ENCODE measurements at places on chromosomes 2 and 18.

GRCh38 chr2:235227590-235227989 lies 266.3 kb upstream of the AGAP1 start:
- DNase-seq: no peak

- DNase-seq: no peak
Observed at GRCh38 chr2:9420495-9420894, 2.8 kb downstream of the ITGB1BP1 start.

DNA sequence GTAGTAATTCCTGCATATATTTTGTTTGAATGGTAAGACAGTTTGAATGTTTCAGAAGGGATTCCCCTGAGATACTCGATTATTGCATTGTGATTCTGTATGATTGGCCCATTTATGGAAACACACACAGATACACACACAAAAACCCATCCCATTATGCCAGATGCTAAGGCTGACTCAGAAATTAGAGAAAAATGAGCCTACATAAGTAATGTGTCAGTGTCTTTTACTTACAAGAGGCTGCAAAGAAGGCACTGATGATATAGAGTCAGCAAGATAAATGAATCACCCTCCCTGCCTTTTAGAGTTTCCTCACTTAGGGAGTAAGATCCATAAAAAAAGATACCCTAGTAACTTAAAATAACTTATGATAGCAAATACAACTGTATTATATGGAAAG lies 1481.1 kb upstream of the ACVR2A start:
- no peak for DNase-seq

DNA sequence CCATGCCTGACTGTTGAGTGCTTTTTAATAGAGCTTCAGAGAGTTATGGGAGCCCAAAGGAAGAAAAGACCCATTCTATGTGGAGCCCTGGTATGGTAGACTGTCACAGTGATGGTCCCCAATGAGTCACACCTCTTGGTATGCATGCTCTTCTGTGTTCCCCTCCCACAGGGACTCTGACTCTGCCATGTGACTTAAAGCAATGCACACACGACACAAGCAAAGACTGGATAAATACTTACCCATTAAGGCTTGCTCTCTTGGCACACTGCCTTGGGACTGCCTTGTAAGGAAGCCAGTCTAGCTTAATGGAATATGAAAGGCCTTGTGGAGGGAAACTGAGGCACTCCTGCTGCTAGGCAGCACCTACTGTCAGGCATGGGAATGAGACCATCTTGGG lies 16.7 kb upstream of the DTNB start:
- no peak for DNase-seq

GRCh38 chr2:136141510-136142149 lies 23.7 kb upstream of the CXCR4 start:
- DNase-seq: no peak

- no peak for DNase-seq
Observed at GRCh38 chr2:209614690-209615369, 156.8 kb upstream of the UNC80 start.

GRCh38 chr2:23588508-23589201 lies 203.7 kb downstream of the KLHL29 start:
- no peak for DNase-seq

DNA sequence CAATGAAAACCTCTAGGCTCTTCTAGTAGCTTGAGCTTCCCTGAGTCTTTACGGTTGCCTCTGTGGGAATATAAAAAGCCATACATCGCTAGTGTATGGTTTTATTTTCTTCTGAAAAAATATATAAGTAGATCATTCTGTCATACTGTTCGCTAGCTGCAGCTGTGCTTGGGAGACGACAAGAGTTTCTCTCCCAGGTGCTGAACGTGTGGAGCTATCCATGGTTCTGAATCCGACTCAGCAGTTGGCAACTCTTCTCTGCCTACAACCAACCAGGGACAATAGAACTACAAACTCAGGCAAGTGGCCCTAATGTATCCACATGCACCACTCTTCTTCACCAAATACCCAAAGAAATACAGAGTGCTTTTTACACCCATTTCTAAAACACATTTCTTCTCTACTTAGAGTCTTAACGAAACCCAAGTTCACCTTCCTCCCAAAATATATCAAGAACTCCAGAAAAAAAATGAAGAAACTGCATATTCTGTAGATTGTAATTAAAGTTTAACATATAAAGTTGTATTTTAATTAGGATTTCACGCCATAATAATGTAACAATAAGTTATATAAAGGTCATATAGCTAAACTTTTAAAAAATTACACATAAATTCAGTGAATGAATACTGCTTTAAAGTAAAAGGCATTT lies 2.2 kb upstream of the KCNH7 start:
- peak; percentile 52 for DNase-seq

GRCh38 chr2:225891013-225891412 lies 491.5 kb downstream of the NYAP2 start:
- no peak for DNase-seq

DNA sequence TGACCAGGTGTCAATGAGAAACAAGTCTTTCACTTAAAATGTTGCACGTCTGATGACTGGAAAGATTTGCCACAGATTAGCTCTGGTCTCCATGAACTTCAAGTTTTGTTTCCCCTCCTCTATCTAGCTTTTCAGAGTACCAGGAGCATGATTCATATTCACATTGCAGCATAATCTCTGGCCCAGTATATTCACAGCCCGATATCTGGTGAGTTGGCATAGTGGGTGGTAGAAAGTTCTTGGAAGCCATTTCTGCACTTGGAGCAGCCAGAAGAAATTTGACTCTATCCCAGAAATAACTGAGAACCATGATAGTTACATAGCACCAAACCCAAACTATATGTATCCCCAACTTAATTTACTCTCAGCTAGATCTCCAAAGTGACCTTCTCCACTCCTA lies 503.9 kb downstream of the PID1 start:
- DNase-seq: no peak

DNA sequence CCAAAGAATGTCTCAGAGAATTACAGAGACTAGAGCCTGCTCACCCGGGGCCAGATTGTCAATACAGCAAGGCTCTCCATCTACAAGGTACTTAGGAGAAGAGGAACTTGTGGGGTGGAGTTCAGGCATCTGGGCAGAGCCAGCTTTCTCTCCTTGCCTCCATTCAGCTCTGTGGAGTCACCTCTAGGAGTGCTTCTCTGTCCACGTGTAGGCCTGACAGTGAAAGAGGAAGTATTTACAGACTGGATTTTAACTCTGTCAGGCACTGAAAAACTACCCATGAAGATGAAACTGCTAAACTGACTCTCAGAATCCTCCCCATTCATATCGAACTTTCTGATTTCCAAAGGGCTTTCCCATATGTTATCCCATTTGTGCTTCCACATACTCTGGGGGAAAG lies 315.6 kb downstream of the SETBP1 start:
- DNase-seq: no peak

DNA sequence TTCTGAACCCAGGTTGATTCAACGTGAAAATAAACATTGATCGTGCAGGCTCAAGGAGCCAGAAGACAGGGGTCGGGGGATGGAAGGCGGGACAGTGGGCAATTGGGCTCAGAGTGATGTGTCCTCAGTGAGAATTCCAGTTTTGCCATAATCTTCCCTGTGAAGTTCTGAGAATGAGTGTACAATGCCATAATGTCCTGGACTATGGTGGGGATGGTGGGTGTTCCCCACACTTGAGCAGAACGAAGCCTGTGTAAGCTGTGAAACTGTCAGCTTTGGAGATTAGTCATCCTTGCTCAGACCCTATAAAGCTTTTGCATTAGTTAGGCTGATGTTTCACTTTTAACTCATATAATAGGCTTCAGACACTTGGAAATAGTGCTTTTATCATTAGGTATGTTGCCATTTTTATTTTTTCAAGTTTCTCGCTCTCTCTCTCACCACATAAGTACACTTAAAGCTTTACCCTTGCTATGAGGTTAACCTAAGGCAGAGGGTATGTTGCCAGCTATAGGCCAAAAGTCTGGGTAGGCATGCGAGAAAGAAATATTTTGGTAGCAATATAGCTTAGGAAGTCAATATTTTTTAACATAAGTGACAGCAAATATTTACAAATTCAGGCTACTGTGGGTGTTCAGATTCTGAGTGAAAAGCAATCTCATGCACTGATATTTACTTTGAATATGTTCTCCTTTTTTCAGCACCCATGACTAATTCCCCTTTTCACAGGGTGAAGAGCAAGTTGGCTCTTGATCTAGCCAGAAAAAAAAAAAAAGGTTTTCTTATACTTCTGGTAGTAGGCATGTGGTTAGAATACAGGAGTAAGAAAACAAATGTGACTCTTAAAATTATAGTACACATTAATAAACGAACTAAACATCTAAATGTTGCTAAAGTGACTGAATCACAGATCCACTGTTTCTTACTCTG lies 47.2 kb downstream of the CDC42EP3 start:
- no peak for DNase-seq

GRCh38 chr18:32980896-32981295 lies 208.1 kb upstream of the KLHL14 start:
- DNase-seq: no peak

- DNase-seq: no peak
Observed at GRCh38 chr2:241125626-241126025, 23.5 kb upstream of the MTERF4 start.

DNA sequence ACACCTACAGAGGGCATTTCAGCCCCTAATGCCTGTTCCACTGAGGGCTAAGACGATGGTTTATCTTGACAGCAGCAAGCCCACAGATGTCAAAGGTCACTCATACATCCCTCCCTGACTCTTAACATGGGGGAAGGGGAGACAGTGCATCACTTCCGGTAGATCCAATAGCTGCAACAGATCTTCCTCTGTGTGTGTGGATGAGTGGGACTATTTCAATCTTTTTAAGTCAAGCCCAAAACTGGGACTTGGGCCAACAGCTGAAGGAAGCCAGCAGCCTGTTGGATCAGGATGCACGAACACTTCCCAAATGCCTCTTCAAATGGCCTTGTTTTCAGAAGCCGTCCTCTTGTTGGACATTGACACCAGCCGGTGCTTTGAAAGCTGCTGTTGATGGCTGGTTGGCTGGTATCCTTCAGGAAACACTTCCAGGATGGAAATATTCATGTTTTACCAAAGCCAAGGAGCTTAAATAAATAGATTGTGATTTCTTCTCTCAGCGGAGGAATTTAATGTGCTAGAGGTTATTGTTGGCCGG lies 59.2 kb downstream of the IL1R2 start:
- peak; percentile 80 for DNase-seq

DNA sequence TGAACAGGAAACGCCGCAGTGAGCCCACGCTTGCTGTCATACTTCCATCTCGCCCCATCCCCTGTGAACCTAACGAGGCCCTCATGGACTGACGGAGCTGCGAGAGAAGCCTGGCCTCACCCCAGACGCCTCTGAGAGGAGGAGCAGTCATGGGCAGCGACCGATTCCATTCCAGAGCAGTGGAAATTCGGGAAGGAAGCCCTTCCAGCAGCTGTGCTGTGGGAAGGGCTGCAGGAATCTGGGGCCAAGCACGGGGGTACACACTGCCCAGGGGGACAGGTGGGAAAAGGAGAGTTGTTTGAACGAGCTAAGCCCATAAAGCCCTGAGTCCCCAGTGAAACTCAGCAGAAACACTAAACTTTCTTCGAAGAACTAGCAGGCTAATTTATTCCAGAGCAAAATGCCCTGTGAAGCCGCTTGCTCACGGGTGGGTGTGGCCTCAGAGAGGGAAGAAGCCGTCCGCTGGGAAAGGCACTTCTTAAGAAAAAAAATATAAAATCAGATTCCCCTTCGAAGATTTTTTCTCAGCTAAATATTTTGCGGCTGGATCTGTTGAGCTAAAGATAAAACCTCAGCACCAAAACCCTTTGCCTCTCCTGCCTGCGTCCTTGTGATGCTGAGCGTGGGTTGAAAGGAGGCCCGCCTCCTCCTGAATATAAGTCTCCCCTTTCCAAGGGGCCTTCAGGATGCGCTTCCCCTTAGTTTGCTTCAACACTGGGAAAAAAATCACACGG lies 38.2 kb downstream of the ANKMY1 start:
- DNase-seq: peak; percentile 35

DNA sequence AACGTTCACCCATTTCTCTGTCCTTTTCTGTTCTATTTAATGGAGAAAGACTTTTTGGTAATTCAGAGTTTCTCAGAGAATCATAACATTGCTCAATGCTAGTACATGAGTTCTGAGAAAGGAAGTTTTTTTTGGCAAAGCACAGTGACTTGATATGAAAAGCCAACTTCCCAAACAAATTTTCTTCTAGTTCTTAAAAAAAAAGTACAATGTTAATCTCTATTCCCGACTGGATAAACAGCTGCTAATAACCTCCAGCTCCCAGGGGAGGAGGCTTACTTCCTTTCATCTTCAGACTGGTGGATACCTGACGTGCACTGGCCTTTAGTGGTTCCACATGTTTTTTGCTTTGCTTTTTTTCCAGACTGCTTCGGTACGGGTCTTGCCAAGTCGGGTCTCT lies 284.6 kb upstream of the CCDC68 start:
- no peak for DNase-seq

- no peak for DNase-seq
Observed at GRCh38 chr2:129467012-129467779, 512.3 kb upstream of the RAB6C start.

DNA sequence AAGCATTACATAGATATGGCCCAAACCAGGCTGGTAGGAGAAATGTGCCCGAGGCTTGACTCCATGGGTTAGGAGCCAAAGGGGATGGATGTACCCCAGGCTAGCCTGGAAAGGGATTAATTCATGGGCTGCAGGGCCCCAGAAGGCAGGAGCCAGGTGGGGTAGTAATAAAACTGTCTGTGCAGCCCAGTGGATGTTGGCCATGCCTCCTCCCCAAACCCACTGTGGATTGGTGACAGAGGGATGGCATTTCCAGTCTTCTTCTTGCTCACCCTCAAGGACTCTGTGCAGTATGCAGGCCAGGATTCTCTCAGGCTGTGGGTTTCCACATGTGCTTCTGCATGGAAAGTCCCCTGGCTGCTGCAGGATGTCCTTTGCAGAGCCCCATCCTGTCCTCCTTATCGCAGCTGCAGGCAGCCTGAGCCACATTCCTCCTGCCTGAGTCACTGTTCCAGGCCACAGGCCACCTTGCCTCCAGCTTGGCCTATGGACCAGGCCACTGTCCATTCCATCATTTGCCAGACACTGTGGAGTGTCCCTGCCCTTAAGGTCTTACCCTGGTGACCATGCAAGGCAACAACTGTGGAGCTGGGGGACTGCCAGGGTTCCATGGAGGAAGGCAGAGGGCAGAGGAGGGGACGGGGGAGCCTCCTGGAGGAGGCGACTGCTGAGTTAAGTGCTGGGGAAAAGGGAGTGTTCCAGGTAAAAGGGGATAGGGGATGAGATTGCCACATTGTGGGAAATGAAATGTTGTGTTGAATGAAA lies 38.9 kb downstream of the INO80C start:
- peak; percentile 61 for DNase-seq

DNA sequence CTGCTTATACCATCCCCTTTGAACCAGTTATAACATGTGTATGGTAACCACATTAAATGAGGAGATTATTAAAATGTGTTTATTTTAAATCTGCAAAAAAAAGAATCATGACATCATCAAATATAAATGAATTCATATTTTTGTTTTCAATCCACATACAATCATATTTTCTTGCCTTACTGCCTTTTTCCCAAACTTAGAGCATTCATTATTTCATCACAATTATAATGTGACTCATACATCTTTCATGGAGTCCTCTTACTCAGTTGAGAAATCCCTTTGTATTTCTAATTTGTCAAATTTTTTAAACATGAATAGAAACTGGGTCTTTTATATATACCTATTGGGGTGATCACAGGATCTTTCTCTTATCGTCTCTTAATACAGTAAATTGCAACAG lies 909.6 kb downstream of the DSC3 start:
- no peak for DNase-seq

- DNase-seq: no peak
Observed at GRCh38 chr18:51540562-51540961, 343.1 kb upstream of the MEX3C start.

All from left lobe of liver (tissue), 2 donors.